ENCODE measurements at places on chromosomes 7 and 10.

GRCh38 chr10:117075064-117075463, 63.0 kb downstream of the VAX1 start:
- no peak for DNase-seq

- DNase-seq: peak; percentile 75
Observed at GRCh38 chr7:18345641-18346234, 149.8 kb upstream of the HDAC9 start.

DNA sequence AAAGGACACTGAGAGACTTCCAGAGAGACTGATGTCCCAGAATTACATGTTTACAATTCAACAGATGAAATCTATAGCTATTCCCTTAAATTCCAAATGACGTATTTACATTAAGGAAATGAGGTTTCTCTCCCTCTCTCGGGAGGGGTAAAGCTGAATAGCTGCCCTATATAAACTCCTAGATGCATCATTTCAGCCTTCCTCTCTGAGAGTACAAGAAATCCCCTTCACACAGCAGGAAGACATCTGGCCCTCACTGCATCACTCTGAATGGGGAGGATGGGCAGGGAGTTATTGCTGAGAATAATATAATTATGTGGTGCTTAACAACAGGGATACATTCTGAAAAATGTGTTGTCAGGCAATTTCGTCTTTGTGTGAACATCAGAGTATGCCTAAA, 11.0 kb downstream of the POT1 start:
- no peak for DNase-seq

- peak; percentile 54 for DNase-seq
Observed at GRCh38 chr7:18356191-18356645, 139.3 kb upstream of the HDAC9 start.

DNA sequence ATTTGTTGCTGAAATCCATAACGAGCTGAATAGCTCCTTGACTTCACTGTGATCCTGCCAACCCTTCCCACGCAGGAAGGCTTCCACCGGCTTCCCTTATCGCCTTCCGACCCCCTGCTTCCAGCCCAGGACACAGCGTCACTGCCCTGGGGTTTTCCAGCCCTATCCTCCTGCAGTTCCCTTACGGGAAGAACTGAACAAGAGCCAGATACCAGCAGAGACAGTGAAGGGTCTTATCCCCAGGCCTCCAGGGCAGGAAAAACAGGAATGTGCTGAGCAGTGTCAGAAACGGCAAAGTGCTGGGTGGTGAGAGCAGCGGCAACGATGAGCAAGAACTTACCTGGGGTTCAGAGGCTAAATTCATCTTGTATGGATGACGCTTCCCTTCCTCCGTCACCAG, 22.4 kb downstream of the PDLIM1 start:
- DNase-seq: no peak

All from NCI-H1105 treated with DMSO at 0.1 percent for 48 hours (cell line).